ENCODE measurements at places on chromosomes 2 and 18.

GRCh38 chr2:5022061-5022460 is 670.1 kb upstream of the SOX11 start:
- DNase-seq: no peak

GRCh38 chr2:238644095-238645081 is 203.5 kb upstream of the TWIST2 start:
- DNase-seq: no peak

- no peak for DNase-seq
Observed at GRCh38 chr18:26473672-26474071, 74.7 kb downstream of the KCTD1 start.

DNA sequence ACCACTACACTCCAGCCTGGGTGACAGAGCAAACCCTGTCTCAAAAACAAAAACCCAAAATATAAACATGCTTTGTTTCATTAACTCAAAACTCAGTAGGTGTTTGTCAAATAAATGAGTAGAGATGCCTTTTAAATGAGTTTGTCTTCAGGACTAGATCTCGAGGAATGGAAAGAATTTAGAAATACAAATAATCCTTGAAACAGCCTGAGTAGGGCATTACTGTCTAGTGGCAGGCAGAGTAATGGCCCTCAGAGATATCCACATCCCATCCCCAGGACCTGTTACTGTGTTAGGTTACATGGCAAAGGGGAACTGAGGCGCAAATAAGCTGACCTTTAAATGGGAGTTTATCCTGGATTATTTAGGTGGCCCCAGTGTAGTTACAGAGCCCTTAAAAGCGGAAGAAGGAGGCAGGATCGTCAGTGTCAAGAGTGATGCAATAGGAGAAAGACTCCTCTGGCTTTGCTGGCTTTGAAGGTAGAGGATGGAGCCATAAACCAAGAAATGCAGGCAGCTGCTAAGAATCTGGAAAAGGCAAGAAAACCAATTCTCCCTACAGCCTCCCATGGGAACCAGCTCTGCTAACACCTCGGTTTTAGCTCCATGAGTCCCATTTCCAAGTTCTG is 63.0 kb downstream of the CABLES1 start:
- DNase-seq: no peak

GRCh38 chr2:42928161-42928691 is 135.8 kb upstream of the HAAO start:
- DNase-seq: no peak
